ENCODE measurements at places on chromosomes 1 and 21.

- peak; percentile 95 for DNase-seq
These were observed at the start of gene ZNF691 for GRCh38 chr1:42846257-42847110. TSS of gene ZNF691 (plus strand) at chr1:42846613. CDS start at chr1:42849659, 3,046 bp downstream.

DNA sequence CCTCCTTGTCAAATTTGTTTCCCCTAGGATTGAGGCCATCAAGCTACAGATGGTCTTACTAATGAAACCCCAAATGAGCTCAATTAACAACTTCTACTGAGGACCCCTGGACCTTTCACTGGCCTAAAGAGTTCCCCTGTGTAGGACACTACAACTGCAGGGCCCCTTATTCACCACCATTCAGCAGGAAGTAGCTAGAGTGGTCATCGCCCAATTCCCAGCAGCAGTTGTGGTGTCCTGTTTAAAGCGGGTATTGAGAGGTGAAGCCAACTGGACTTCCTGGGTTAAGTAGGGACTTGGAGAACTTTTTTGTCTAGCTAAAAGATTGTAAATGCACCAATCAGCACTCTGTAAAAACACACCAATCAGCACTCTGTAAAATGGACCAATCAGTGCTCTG, 1466.9 kb downstream of the KCNT2 start:
- no peak for DNase-seq

- peak; percentile 66 for DNase-seq
These were observed 34.4 kb downstream of the COL18A1 start for GRCh38 chr21:45439161-45439872.

- no peak for DNase-seq
These were observed 13.4 kb downstream of the RAVER2 start for GRCh38 chr1:64758233-64758632.

- DNase-seq, result peak; percentile 93
These were observed 8.9 kb downstream of the COL16A1 start for GRCh38 chr1:31694964-31695313.

GRCh38 chr1:65346190-65346589, 36.8 kb downstream of the DNAJC6 start:
- DNase-seq, result no peak

GRCh38 chr1:26188477-26188876, 1.9 kb upstream of the CATSPER4 start:
- no peak for DNase-seq

GRCh38 chr1:186214791-186215190, 160.3 kb downstream of the TPR start:
- DNase-seq, result no peak

- peak; percentile 17 for DNase-seq
These were observed 96.3 kb upstream of the CSF3R start for GRCh38 chr1:36579039-36579438.

DNA sequence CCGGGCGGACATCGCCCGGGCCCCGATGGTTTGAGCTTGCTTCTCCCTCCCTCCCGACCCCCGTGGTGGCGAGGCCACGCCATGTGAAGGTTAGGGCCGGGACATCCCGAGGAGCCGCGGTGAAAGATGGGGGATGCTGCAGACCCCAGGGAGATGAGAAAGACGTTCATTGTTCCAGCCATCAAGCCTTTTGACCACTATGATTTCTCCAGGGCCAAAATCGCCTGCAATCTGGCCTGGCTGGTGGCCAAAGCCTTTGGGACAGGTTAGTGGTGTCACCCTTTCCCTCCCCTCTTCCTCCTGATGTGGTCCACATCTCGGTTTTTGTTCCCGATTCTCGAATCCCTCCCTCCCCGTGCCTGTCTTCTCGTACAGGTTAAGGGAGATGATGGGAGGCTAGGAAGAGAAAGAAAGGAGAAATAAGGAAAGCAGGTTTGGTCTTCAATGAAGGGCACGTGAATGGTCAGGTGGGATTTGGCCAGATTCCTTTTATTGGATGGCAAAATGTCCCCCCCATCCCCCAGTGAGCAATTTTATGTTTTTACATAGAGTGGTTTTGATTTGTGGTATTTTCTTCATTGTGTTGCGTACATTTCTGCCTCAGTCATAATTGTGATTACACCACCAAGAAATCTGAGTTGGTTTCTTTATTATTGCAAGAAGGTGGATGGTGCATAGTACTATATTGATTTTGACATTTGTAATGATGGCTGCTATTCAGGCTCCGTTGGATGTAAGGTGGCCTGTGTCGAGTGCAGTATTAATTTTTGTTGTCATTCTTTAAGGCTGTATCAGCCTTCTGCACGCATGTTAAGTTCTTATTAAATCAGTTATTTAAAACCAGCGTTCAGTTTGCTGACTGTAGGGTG, 1.2 kb downstream of the CAMSAP2 start:
- no peak for DNase-seq

GRCh38 chr1:53485478-53486394, 26.5 kb downstream of the DMRTB1 start:
- DNase-seq, result peak; percentile 96

DNA sequence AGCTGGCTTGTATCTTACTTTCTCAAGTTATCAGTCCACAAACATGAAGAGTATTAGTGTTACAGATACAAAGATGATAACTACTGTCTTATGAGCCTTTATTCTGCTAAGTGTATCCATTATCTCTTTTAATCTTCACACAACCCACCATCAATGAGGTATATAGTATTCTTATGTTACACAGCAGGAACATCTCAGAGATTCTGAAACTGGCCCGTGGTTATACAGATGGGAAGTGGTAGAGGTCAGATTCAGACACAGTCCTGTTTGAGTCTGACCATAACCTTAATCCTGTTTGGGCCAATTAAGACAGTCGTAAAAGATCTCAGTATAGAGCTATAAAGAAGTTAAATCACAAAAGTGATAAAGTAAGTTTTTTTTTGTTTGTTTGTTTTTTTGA, 5.1 kb upstream of the TMEM269 start:
- no peak for DNase-seq

GRCh38 chr1:93621246-93621645, 60.4 kb downstream of the BCAR3 start:
- DNase-seq, result no peak

- DNase-seq, result peak; percentile 88
These were observed 106.0 kb downstream of the TPTE start for GRCh38 chr21:10627316-10627863.

DNA sequence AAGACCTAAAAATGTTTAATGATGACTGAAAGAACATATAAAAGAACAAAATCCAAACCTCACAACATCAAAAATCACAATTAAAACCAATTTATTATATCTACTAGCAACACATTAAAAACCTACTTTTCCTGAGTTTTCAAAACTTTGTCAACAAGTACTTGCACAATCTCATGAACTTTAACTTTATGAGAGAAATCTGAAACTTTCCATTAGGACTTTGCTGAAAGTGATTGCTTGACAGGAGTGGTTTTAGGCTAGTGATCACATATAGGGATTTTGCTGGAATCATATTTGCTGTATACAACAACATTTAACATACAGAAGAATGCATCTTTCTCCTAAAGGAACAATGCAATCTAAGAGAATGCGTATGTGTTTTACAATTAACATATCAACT, 13.2 kb downstream of the HNRNPR start:
- DNase-seq, result no peak

GRCh38 chr1:201769966-201770365, 59.0 kb upstream of the IPO9 start:
- peak; percentile 60 for DNase-seq

GRCh38 chr1:236173174-236173767, 30.9 kb downstream of the GPR137B start:
- DNase-seq, result no peak

Data from posterior cingulate gyrus (tissue), 11 donors.